ACHN (cell line): ENCODE measurements at places on chromosomes 5 and 9.

DNA sequence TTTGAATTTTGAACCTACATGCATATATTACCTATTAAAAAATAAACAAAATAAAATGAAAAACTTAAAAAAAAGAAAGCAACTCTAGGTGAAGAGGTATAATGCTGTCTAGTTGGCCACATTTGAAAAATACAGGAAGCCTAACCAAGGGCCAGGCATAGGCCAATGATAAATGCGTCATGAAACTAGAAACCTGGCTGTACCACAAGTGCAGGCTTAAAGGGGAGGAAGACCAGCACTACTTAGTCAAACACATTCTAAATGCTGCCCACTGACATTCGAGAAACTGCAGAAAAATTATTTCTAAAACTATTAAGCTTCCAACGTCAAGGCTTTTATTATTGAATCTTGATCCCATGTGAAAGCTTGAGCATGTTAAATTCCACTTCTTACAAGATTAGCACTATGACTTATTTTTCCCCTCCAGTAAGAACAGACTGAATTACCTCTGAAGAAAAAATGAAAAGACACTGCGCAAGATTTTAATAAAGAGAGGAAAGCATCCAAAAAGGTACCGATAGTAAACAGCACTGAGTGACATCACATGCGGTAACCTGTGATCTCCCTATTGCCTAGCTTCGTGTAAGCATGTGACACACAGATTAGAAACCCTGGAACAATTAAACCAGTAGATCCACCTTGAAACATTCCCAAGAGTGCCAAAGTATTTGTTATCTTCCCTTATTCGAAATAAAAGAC lies 16.2 kb downstream of the CDC14B start:
- no peak for DNase-seq

- no peak for DNase-seq
Observed at GRCh38 chr9:71544464-71544863, 223.8 kb downstream of the CEMIP2 start.

- DNase-seq, result peak; percentile 50
Observed at GRCh38 chr9:101705135-101705661, 33.2 kb downstream of the GRIN3A start.

DNA sequence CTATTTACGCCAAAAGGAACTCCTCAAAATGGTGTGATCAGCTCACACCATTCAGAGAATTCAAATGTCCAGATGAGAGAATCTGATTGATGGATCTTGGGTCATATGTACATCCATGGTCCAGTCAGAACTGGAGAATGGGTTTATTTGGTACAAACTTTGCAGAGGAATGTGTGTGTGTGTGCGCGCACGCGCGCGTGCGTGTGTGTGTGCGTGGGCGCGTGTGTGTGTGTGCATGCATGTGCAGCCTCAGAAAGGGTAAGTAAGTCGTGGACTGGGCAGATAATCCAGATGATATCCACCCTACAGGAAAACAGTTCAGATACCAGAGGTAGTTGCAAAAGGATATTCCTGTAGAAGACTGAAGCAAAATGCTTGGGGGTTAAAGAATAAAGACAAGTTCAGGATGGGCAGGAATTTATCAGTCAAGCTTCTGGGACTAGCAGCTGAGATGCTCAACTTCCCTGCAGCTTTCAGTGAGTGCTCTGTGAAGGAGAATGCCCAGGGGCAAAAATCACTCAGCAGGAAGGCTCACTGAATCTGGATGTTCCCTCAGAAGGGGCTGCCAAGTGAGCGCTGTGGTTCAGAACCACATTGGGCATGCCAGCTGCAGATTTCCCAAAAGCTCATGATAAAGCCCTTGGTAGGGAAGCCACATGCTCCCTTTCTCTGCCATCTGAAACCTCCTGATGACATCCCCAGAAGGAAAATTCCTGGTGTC lies 440.5 kb upstream of the SGCD start:
- no peak for DNase-seq
